ENCODE measurements at places on chromosomes 4 and X.

DNA sequence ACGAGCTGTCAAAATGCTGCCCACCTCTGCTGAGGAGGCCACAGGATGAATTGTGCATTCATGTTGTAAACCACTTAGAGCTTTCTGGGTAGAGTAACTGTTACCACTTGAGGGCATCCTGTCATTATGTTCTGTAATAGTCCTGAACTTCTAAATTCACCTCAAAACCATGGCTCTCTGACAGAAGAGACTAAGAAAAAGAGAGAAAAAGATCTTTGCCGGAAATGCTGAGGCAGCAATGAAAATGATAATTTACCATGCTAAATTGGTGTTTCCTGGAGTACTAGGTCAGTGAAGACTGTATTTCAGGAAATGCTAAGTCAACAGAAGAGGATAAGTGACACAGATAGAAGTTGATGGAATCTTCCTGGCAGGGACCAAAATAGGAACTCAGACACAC is 942.3 kb upstream of the SLIT2 start:
- DNase-seq: no peak

DNA sequence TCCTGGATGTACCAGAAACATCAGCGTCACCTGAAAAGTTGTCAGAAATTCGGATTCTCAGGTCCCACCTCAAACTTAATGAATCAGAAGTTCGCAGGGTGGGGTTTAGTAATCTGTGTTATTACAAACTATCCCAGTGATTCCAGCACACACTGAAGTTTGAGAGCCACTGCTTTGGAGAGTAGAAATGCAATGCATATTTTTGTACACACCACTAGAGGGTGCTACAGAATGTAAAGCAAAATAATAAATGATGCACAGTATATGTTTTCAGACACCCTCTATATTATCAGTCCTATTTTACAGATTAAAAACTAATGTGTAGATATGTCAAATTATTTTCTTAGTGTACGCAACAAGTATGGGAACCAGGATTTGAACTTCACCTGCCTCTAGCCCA is 2.4 kb upstream of the MORF4L2 start:
- DNase-seq: peak; percentile 19

GRCh38 chr4:118917582-118917981 is 28.9 kb downstream of the SYNPO2 start:
- DNase-seq: no peak

DNA sequence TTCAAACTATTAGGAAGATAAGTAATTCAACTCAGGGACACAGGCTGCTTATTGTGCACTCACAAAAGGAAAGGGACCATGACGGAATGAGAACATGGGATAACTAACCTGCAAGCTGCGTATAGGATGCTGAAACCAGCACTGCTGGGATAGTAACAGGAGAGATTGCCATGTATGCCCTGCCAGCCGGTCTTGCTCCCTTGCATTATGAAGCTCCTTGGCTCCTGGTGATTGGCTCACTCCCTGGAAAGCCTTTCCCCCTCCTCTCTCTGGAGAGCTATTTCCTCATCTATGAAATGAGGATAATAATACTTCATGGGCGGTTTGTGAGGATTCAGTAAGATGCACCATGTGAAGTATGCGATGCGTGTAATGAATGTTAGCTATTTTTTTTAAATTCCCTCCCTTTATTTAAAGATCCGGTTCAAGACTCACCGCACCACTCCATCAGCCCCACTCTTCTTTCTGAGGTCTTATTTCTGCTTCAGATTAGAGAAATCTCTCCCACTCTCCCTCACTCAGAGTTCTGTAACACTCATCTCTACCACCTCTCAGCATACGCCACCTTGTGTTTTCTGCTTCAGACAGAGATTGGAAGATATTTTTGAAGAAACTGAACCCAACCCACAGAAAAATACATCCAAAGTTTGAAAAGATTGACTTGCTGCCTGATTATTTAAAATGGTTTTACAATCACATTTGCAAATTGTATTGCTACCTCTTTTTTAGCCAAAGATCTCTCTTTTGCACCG is 18.4 kb downstream of the MSMO1 start:
- DNase-seq: no peak

GRCh38 chr4:122796801-122797404 is 29.7 kb upstream of the FGF2 start:
- DNase-seq: no peak

DNA sequence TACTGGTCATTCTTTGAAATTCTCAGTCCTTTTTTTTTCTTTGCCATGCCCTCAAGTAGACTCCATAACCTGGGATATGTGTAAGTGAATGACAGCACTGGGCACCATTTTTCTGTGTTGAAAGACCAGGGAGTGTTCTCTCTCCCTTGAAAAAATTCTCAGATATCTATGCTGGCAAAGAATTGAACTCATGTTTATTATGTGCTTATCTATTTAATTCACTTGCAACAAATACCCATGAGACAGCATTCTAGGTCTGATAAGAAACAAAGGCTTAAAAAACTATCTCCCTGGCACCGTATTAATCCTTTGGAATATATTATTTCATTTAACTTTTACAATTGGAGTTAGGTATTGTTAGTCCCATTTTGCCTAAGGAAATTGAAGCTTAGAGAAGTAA is 36.7 kb downstream of the LARP7 start:
- no peak for DNase-seq

DNA sequence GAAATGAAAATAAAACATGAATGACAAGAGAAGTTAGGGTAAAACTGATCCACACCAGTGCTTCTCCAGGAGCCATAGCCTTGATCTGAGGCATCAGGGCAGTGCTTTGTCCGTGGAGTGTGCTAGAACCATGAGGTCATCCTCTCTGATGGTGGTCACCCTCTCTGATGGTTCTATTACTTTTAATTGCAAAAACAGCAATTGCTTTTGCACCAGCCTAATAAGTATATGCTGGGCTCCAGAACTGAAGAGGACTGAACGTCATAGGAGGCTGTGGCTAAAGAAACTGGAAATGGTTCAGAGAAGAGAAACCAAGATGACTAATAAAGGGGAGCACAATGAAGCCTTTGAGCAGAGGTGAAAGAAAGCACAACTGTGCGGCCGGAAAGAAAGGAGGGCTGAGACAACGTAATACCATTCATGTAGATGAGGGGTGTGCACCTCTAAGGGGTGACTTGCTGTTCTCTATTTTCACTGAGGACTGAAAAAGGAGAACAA is 17.0 kb upstream of the TMEM154 start:
- peak; percentile 58 for DNase-seq

DNA sequence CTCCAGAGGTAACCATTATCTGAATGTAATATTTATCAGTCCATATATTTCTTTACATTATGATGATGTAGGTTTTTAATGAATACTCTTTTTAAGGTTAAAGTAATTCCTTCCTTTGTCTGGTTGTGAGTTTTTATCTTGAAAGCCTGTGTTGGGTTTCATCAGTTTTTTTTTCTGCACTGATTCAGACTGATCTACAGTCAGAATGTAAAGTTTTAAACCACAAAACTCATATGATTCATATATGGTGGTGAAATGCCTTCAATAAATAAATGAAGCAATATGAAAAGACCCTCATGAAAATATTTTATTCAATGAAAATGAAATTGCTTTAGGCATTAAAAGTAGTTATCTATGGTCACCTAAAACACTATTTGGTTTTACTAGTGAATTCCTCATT is 47.1 kb downstream of the SORBS2 start:
- no peak for DNase-seq
